Activated CD4-positive, alpha-beta memory T cell treated with anti-CD3 and anti-CD28 coated beads, Interleukin-2, amount 10 ng/mL, durations not matched to agents 7 days and 5 days (primary cell): ENCODE measurements at places on chromosomes 1 and 21. TPM values are rescaled to one million over a fixed set of nuclear protein-coding genes. Genes with fewer than 3 reads are reported as not detected.

Gene SYT2
- total RNA-seq: not detected

Gene CD84
- 21.6 TPM for total RNA-seq

Gene GRIK1
- total RNA-seq: not detected

Gene EDARADD
- 6.2 TPM for total RNA-seq

Gene IFI16
- total RNA-seq: 395 TPM

Gene RNU1-1
- 1,691 TPM for total RNA-seq

DNA sequence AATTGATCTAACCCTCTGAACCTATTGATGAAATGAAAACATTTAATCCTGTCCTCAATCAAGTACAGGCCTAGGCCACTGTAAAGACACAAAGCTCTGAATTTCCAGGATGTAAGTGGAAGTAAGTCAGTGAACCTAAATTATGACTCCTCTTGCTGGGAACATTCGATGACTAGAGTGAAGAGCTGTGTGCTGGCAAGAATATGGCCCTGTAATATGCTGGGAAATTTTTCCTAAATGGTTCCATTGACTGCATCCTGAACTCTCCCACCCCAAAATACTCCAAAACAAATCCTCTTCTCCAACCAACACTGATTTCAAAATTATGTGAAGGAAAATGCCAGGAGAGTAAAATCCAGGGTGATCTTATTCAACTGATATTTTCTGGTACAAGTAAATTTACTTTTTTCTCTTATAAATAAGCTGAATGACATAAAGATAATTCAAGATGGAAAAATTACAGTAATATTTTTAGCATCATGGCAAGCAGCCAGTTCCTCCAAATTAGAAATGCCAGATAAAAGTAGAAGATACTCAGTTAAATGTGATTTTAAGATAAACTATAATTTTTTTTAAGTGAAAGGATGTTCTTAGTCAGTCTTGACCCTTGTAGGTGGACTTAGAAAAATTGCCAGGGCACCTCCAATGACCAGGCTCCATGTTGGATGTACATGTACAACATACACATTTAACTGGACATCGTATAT lies 269.4 kb downstream of the PTGER3 start:
- no peak for DNase-seq

DNA sequence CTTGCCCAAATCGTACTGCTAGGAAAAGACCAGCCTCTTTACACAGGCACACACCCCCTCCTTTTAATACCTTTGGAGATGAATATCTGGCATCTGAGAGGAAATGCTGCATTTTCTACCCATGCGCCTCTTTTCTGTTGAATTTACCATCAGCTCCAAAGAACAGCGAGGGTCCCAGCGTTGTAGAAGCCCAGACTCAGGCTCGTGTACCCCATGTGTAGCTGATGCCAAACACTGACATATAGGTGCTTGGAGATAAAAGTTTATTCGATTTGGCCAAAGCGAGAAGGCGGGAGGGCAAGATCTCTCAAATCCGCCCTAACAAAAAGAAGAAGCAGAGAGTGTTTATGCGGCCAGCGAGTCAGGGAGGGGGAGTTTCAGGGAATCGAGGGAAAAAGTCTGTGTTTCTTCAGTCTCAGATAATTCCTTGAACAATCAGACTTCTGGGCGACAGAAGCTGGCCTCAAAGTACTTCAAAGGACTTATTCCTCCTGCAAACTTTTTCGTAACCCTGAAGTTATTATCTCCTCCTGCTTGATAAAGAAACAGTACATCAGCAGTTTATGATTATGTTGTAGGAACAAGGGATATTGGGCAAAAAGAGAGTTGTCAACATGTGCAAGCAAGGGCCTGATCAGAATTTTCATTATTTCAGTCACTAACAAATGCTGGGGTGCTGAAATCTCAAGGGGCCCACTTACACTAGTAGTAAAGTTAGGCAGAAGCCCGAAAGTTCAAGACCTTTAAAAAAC lies 642 bp upstream of the CREG1 start:
- no peak for DNase-seq

DNA sequence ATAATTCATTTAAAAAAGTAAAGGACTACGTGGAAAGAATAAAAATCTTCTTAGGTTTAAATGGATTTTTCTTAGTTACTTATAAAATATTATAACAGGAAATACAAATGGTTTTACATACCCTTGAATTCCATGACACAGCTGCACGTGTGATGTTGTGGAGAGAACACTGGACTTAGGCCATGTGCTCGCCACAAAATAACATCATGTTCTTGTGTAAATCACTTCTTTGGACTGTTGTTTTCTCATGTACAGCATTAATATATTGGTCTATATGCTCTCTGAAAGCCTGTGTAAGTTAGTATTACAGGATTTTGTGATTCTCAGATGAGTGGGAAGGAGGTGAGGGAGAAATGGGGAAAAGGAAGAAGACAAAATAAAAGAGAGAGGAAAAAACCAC lies 228.2 kb downstream of the DNM3 start:
- DNase-seq: no peak

GRCh38 chr21:37627074-37627473 lies 260.5 kb downstream of the DYRK1A start:
- DNase-seq: no peak

DNA sequence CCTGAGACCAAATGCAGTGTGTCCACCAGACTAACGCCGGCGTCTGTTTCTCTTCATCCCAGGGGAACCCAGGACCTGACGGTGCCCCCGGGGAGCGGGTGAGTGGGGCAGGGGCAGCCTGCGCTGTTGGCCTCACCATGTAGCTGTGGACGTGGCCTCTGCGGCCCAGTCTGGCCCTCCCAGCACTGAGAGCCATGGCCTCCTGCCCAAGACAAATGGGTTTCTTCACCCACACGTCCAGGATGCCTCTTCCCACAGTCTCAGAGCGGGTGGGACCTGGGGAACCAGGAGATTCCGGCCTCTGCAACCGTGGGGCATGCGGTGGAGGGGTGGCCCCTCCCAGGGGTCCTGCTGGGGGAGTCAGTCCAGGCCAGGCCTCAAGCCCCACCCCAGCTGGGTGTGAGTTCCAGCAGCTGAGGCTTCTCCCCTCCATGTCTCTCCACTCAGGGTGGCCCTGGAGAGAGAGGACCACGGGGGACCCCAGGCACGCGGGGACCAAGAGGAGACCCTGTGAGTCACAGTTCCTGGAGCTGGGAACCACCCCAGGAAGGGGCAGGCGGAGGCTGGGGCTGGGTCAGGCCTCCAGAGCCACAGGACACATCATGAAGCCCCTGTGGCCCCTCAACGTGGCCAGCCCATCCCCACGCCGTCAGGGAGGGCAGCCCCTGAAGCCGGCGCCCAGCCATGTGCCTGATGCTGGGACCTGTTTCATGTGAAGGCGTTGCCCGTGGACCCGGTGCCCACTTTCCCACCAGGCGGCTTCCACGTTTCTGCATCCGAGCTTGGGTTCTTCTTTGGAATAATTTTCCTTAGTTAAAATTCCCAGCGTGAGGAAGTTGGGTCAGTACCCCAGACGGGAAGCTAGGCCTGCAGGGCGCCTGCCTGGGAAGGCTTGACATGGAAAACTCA lies 11.0 kb downstream of the COL6A1 start:
- no peak for DNase-seq

DNA sequence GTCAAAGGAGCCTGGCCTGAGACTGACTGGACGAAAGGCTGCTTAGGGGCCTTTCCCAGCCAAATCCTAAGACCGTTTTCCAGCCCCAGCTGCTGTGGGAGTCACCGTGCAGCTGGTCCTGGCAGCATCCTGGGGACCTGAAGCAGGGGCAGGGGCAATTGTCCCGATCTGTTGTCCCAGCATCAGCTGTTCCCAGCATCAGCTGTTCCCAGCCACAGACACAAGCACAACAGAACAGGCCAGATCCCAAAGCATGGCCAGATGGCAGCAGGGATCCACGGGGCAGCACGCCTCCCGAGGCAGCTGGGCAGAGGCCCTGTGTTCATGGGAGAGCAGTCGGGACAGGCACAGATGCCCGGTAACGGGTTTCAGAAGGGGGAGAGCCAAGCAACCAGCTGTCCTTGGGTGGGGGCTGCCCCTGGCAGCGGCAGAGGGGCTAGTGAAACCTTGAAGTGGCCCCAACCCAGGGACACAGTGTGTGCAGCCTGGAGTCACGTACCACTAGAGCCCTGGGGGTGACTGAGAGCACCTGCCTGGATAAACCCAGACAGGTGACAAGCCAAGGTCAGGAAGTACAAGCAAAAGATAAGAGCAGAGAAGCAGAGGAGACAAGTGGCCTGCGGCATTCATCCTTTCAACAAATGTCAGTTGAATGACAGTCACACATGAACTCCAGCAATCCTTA lies 13.3 kb downstream of the CELA2B start:
- no peak for DNase-seq

DNA sequence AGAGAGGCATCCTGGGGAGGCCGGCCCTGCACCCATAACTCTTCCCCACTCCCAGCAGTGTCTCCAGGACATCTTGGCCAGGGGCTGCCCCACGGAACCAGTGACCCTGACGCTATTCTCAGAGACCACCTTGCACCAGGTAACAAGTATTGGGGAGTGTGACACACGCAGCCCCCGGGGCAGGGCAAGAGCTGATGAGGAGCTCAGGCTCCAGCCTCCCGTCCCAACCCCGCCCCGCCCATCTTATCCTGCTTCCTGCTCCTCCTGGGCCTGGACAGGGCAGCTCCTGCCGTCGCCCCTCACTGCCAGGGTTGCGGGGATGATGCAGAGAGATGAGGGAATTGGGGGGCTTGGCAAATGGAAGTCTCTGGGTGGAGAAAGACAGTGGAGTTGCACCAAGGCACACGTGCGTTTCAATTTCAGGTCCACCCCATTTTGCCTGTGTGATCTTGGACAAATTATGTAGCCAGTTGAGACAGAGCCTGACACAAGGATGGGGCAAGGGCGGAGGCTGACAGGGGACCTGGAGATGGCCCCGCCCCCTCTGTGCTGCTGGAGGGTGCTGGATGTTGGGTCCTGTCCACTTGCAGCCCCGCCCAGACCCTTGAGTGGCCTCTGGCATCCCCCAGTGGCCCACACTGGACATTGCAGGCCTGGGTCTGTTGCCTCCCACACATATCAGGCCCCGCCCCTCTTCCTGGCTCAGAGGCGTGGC lies 10.7 kb downstream of the CLCNKA start:
- peak; percentile 64 for DNase-seq

DNA sequence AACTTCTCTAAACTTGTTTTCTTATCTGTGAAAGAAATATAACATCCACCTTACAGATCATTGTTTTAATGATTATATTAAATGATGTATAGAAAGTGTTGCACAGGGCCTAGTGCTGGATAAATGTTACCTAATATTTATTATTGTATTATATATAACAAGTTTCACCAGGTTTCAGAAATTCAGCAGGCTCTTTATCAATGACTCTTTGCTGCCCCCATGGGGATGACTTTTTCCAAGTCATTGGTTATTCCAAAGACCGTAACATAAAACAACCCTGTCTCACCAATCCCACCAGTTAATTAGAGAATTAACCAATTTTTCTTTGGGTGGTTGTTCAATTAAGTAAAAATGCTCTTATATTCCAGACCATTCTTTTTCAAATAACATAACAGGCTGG lies 7.3 kb upstream of the DEDD start:
- peak; percentile 44 for DNase-seq

DNA sequence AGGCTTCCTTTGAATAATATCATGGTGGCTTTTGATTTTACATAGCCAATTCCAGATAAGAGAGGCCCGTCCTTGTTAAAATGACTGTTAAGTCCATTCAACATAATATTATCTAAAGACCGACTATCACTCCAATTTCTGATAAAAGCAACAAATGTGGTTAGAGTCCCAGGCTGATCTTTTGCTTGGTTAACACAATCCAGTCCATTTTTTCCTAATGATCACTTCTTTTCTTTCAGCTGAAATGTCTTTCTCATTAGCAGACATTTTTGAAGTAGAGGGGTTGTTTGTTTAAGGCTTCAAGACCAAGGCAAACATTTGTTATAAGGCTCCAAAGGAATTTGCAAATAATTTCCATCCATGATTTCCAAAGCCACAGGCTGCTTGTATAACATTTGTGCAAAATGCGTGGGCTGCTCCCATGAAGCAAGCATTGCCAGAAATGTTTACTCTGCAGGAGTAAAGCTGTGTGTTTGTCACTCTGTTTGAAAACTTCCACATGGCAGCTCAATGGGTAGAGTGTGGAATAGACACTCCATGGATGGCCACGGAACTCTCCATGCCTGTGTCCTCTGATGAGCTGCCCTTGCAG lies 111.5 kb downstream of the PSMG1 start:
- DNase-seq: no peak

GRCh38 chr1:2206813-2207487 lies 12.4 kb upstream of the FAAP20 start:
- no peak for DNase-seq

DNA sequence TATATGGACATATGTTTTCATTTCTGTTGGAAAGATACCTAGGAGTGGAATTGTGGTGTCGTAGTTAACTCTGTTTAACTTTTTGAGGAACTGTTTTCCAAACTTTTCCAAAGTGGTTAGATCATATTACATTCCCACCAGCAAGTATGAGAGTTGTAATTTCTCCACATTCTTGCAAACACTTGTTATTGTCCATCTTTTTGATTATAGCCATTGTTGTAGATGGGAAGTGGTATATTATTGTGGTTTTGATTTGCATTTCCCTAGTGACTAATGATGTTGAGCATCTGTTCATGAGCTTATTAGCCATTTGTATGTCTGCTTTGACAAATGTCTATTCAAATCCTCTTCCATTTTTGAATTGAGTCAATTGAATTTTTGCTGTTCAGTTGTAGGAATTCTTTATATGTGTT lies 19.8 kb downstream of the CAMTA1 start:
- DNase-seq: no peak

DNA sequence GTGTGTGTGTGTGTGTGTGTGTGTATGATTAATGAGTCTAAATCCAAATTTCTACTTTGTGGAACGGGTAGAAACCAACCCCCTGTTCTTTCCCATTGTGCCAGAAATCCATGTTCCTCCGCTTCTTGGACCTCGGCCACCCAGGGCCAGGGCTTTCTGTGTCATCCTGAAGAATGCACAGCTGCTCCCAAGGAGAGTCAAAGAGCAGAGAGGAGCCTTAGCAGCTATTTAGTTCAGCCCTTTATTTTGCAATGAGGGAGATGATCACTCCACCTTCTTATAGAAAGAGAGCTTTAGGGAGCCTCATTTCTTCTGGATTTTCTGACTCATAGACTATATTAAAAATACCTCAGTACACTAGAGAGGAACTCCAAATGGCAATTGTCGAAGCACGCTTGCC lies 489.3 kb upstream of the VAMP3 start:
- DNase-seq: no peak

DNA sequence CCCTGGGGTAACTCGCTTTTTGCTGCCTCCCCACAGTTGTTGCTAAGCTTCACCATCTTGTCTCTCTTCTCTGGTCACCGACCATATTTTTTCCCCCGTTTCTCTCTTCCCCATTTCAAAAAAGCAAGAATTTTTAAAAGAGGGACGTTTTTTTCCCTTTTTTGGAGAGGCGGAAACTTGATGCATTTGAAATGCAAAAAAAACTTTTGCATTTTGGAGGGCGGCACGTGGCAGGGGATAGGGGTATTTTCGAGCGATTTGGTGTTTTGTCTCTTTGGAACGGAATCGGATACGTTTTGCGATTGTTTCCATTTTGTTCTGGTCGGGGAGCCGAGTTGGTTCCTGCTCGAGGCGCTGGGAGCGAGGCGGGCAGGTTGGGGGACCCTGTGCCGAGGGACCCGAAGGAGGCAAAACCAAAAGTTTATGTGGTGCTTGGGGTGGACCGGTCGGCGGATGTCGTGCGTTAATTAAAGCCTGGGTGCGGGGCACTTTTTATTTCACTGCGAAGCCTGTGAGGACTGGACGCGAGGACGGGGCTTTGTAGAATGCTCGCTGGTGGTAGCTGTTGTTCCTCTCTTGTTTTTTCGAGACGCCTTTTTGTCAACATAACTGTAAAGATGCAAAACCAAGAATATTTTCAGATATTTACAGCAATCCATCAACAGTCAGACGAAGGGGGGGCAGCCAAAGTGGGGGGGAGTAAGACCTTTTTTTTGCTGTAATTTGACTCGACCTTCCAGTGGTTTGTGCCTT lies 884 bp downstream of the H3-3A start:
- DNase-seq: peak; percentile 52

GRCh38 chr1:24825174-24825573 lies 79.9 kb downstream of the CLIC4 start:
- no peak for DNase-seq
